Stimulated activated CD8-positive, alpha-beta memory T cell treated with anti-CD3 and anti-CD28 coated beads, Interleukin-4, amount 100 ng/mL, for 4 hours (primary cell): ENCODE measurements at places on chromosomes 6 and 20.

DNA sequence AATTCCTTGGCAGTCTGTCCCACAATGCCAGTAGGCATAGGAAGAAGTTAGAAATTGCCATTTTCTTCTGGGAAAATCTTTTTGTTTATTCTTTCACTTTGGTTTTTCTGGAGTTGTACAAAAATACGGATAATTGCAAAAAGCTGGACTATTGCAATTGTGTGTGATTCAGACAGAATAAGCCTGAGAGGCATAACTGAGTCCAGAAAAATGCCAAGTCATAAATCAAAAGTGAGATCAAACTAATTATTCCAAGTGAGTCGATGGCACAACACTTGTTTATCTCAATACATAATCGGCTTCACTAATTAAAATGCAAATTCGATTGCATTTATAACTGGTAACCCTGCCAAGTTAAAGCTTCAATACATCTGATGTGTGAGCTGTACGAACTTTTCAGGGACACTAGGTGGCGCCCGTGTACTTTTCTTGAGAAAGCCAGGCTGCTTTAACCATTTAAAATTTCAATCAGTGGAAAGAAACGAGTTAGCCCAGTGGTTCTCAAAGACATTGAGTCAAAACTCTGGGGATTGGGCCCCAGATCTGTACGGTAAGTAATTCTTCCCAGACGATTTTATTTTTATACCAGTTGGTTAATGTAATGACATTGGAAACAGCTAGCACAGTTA, 102.6 kb downstream of the LAMP5 start:
- no peak for DNase-seq

DNA sequence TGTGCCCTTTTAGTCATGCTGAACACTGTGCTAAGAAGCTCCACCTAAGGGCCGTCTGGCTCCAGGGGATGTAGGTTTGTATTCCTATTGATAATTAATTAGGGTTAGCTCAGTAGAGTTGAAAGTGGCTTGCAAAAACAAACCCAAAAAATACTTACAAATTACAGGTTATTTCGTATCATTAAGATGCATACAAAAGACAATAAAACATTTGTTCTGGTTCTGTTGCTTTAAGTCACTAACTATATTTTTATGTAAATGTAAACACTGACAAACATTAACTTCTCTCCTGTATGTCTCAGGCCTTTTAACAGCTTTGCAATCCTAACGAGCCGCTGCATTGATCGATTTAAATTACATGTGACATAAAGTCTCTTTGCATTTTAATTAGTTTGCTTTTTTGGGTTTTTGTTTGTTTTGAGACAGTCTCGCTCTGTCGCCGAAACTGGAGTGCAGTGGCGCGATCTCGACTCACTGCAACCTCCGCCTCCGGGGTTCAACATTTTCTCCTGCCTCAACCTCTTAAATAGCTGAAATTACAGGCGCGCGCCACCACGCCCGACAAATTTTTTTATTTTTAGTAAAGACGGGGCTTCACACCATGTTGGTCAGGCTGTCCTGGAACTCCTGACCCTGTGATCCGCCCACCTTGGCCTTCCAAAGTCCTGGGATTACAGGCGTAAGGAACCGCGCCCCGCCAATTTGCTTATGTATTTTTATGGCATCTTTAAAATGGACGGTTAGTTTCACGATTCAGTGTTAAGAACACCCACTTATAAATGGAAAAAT, 110.9 kb downstream of the HFE start:
- no peak for DNase-seq

DNA sequence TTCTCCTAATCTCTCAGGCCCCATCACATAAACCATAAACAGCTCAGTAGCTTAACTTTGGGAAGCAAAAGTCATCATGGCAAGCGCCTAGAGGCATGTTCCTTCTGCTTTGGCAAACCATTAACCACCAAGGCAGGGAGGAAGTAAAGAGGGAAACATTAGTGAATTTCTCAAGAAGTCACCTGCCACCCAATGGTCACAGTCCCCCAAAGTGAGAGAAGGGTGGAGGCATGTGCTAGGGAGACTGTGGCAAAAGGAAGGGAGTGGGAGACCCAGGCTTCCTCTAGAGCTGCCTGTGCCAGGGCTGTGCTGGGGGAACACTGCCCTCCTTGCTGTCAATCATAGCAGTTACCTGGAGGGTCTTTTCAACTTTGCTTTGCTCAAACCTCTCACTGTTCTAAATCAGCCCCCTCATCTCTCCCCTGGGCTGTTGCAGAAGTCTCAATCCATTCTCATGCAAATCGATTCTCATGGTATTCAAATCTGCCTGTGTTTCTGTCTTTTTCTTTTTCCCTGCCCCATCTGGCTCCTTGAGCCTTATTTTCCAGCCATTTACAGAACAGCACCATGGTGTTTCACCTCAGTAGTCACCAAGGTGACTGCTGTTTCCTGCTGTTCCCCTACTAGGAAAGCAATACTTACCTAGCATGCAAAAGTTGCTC, 1.8 kb upstream of the RNF24 start:
- DNase-seq = no peak

GRCh38 chr20:63484236-63484635, 11.8 kb upstream of the KCNQ2 start:
- DNase-seq = no peak

DNA sequence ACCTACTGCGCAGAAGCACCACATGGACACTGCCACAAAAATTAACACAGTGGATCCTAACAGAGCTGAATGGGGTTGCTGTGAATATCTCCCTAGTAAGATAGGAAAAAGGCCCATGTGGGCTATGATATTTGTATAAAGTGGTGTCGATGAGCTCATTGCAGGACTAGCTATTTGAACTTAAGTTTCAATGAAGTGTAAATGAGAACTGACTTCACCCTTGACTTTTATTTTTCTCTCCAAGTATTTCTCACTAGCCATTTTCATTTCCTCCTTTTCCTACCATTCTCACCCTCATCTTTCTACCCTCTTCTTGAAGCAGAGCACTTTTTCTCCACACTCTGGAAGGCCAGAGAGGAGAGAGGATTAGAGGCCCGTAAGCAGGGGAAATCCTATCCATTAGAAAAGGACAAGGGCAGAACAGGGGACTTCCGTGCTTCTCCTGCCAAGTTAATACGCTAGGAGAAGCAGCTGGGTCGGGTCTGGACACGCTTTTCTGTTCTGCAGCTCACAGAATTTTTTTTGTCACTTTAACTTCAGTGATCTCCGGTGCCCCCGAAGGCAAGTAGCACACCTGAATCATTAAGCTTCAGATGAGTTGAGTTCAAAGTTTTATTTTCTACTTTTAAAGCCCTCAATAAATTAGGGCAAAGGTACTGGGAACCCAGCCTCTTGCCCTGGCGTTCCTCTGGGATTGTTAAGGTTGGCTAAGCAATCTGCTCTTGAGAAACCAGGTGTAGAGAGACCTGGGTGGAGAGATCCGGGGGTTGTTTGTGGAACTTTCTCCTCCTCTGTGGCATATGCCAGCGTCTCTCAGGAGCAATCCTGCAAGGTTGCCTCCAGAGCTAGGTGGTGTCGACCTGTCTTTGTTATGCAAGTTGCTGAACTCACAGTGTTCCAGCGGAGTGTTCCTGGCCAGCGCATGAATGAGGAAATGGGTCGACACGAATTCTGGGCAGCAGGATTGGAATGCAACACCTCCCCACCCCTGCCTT, 56.2 kb upstream of the ARID1B start:
- DNase-seq = no peak

GRCh38 chr6:19905584-19905983, 68.4 kb downstream of the ID4 start:
- DNase-seq = no peak

GRCh38 chr6:35427851-35428321, 24.3 kb upstream of the FANCE start:
- no peak for DNase-seq

- DNase-seq = no peak
These were observed 30.5 kb downstream of the MUC22 start for GRCh38 chr6:31040801-31041200.

DNA sequence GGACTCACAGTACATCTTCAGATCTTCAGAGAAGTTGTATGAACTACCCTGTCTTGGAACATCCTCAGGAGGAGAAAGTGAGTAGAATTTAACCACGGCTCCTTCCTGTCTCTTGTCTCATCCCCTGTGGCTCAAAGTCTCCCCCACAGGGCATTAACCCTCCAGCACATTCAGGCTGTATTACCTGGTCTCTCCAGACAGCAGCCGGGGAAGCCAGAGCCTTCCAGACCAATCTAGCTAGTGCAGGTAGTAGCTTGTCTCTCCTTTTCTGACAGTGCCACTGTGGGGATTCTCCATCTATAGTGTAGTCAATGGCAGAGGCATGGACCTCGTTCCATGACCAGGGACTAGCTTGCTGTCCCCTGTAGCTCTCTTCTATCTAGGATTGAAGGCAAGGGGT, 16.9 kb upstream of the ELMO2 start:
- no peak for DNase-seq

DNA sequence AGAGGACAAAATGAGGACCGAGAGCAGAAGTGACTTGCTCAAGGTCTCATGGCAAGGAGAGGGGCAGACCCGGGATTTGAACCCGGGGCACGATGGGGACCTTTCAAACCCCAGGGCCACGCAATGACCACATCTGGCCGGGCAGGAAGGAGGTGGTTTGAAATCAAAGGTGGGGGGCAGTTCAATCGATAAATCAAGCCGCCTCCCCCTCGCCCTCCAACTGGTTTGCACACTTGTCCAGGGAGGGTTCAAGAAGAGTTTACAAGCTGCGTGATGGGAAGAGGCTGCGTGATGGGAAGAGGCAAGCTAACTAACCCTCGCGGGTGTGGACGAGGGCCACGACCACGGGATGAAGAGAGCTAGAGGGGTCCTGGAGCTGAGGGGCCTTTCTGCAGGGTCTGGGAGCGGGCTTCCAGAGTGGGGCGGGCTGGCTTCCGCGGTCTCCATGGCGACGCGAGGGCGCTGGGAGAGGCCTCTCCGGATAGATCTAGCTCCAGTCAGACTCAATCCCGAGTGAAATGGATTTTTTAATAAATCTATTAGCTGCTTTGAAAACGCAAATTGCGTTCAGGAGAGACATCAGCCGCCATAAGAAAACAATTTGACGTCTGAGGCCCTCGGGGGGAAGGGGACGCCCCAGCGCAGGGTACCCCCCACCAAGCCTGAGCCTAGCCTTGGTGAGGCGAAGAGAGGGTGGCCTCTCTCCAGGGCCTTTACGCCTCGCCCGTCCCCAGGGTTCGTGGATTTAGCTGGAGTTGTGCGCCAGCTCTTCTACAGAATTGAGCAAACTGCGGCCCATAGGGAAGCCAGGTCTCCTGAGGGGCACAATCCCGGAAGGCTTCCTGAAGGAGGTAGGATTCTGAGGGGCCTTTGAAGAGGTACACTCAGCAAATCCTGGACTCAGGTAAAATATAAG, 143.9 kb downstream of the GRM4 start:
- no peak for DNase-seq

DNA sequence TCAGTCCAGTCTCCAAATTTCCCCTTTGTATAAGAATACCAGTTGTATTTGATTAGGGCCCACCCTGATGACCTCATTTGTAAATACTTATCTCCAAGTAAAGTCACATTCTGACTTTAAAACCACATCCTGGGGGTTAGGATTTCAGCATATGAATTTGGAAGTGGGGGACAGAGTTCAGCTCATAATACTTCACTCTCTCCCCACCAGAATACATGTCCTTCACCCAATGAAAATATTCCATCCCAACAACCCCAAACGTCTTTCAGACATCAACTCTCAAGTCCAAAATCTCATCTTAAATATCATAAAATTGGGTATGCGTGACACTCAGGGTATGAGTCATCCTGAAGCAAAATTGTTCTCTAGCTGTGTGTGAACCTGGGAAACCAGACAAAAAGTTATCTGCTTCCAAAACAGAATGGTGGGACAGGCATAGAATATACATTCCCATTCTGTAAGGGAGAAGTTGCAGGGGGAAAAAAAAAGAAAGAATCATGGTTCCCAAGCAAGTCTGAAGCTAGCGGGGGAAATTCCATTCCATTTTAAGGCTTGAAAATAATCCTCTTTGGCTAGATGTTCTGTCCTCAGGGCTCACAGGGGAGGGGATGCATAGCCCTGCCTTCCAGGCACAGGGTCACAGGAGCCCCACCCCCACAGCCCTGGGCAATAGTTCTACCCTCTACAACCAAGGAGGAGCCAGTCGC, 113.9 kb downstream of the ADAT2 start:
- no peak for DNase-seq

GRCh38 chr6:151443911-151444621, 7.9 kb downstream of the RMND1 start:
- no peak for DNase-seq

DNA sequence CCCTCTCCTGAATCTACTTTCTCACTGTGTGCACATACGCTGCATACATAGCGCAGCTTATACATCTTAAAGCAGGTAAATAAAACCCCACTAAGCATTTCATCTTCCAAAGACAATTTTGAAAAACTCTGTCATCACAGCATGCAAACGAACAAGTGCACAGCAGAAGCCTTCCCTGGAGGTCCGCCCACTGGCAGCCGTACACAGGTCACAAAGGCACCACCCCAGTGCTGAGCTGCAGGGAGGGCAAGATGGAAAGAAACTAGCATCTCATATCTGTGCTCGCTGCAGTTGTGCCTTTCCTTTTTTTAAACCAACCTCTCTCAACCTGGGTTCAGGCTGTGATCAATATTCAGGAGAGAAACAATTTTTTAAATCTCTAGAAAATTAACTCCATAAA, 73.3 kb downstream of the HUS1B start:
- no peak for DNase-seq

GRCh38 chr6:132511210-132511830, 1.6 kb downstream of the STX7 start:
- no peak for DNase-seq

DNA sequence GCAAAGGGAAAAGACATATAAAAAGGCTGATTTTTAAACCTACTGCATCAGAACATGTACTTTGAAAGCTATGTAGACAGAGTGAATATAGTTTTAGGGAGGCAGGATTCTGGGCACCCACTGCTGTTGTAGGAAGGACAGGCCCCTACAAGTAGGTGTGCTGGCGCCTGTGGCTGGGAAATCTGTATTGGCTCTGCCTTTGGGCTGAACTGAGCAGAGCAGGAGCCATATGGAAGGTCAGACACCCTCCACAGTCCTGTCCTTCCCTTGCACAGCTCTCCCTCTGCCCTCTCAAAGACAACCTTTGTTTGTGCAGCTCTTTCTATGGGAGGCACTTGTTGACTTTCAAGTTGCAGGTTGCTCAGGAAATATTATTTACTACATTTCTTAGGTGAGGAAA, 18.4 kb upstream of the ULBP3 start:
- DNase-seq = no peak
